ENCODE measurements at places on chromosomes 5 and 9. TPM values are rescaled to one million over a fixed set of nuclear protein-coding genes. Genes with fewer than 3 reads are reported as not detected.

DNA sequence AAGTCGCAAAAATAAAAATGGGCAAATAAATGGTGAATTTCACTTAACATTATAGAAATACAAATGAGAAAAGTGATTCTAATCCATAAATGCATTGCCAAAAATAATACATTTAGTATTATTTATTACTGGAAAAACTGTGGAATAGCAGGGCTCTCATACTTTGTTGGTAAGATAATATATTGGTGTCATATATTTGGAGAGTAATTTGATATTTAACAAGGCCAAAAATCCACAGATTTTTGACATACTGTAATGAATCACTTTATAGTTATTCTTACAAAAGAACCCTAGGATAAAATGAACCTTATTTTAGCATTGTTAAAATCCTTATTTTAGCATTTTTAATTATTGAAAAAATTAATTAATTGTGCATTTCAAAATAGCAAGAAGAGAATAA, 397.2 kb upstream of the DAB2 start:
- no peaks in the 10 kb centered on the region for H3K4me1 ChIP-seq
- H3K27ac ChIP-seq = no peak overlapping the region
- DNase-seq = no peak
- no peaks in the 10 kb centered on the region for H3K36me3 ChIP-seq
- H3K27me3 ChIP-seq = no peaks in the 10 kb centered on the region
- H3K4me3 ChIP-seq = no peak overlapping the region

DNA sequence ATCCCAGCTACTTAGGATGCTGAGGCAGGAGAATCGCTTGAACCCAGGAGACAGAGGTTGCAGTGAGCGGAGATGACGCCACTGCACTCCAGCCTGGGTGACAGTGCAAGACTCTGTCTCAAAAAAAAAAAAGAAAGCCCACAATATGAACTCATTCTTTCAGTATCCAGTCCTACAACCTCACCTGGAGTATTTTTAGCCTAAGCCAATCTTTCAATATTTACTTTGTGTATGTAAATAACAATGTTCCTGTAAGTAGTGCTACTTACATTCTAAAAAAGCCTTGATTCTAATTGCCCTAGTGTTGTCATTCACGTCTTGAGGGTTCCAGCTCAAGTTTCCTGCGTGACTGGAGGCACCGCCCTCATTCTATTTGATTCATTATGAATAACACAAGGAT, 62.0 kb downstream of the BHMT start:
- no peaks in the 10 kb centered on the region for H3K36me3 ChIP-seq
- no peaks in the 10 kb centered on the region for H3K4me1 ChIP-seq
- DNase-seq = no peak
- H3K27ac ChIP-seq = no peak overlapping the region
- no peaks in the 10 kb centered on the region for H3K27me3 ChIP-seq

- DNase-seq = no peak
- no peak overlapping the region for H3K27ac ChIP-seq
- H3K36me3 ChIP-seq = no peaks in the 10 kb centered on the region
- H3K4me3 ChIP-seq = no peak overlapping the region
- H3K4me1 ChIP-seq = no peaks in the 10 kb centered on the region
Measured at GRCh38 chr5:173494446-173494845, 122.0 kb downstream of the BOD1 start.

DNA sequence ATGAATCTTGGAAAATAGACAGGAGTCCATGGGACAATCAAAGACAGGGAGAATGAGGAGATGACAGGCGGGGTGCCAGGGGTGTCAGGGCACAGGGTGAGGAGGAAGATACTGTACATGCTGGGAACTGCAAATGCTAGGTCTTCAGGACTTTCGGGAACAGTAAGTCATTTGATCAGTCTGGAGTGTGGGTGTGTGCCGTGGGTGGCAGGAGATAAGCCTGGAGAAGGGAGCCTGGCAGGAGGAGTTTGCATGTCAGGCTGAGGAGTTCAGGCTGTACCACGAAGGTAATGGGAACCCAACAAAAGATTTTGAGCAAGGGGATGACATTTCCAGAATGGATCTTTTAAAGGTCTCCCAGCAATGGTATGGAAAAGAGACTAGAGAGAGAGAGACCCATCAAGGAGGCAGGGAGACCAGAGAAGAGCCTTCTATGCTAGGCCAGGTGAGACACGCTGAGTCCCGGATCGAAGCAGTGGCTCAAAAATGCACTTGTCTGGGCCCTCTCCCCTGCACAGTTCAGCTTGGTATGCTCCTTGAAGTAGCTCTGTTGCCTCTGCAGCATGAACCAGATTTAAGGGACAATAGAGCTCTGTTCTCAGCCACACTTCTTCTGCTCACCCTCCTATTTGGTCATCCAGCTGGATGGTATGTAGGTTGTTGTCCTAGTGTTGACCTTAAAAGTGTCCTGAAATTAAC, 77.0 kb upstream of the FER start:
- H3K4me3 ChIP-seq = no peak overlapping the region
- H3K36me3 ChIP-seq = no peaks in the 10 kb centered on the region
- DNase-seq = no peak
- H3K27me3 ChIP-seq = no peaks in the 10 kb centered on the region
- H3K4me1 ChIP-seq = no peaks in the 10 kb centered on the region

DNA sequence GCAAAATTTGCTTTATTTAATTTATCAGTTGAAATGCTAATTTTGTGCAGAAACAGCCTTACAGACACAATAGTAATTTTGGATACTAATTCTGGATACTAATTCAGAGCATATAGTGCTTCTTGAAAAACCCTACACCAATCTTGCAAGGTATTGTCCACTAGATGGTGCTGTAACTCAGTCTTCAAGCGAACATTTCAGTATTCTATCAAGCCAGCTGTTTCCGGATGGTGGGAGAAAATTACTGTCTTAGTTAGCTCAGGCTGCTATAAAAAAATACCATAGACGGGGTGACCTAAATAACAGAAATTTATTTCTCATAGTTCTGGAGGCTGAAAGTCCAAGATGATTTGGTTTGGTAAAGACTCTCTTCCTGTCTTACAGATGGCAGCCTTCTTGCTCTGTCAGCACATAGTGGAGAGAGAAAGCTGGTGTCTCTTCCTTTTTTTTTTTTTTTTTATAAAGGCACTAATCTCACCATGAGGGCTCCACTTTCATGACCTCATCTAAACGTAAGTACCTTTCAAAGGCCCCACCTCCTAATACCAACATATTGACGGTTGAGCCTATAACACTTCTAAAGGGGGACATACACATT, 1306.5 kb upstream of the CDH9 start:
- H3K27ac ChIP-seq = no peak overlapping the region
- no peak for DNase-seq
- no peaks in the 10 kb centered on the region for H3K36me3 ChIP-seq
- no peak overlapping the region for H3K4me3 ChIP-seq

- no peak for DNase-seq
- peaks cover 36% of the 10 kb centered on the region for H3K36me3 ChIP-seq
- H3K27ac ChIP-seq = no peak overlapping the region
- H3K4me3 ChIP-seq = no peak overlapping the region
- no peaks in the 10 kb centered on the region for H3K4me1 ChIP-seq
Measured at GRCh38 chr5:157352756-157353340, 86.9 kb downstream of the CYFIP2 start.

GRCh38 chr9:120151806-120152205, 428.2 kb downstream of the CDK5RAP2 start:
- no peaks in the 10 kb centered on the region for H3K27me3 ChIP-seq
- no peak overlapping the region for H3K4me3 ChIP-seq
- no peak overlapping the region for H3K27ac ChIP-seq
- DNase-seq = no peak

GRCh38 chr5:58255970-58256369, 203.9 kb downstream of the PLK2 start:
- no peak for DNase-seq
- no peak overlapping the region for H3K27ac ChIP-seq
- H3K4me3 ChIP-seq = no peak overlapping the region
- H3K4me1 ChIP-seq = no peaks in the 10 kb centered on the region
- no peaks in the 10 kb centered on the region for H3K36me3 ChIP-seq

GRCh38 chr5:113524927-113525326, 11.4 kb downstream of the YTHDC2 start:
- H3K4me3 ChIP-seq = no peak overlapping the region
- H3K4me1 ChIP-seq = peaks cover 17% of the 10 kb centered on the region
- no peak overlapping the region for H3K27ac ChIP-seq
- H3K27me3 ChIP-seq = no peaks in the 10 kb centered on the region
- H3K36me3 ChIP-seq = peaks cover 7% of the 10 kb centered on the region

- peaks cover 54% of the 10 kb centered on the region for H3K4me1 ChIP-seq
- peaks cover 17% of the 10 kb centered on the region for H3K36me3 ChIP-seq
- H3K27ac ChIP-seq = peak overlapping the region; percentile 92
Measured at GRCh38 chr9:2018764-2019558, 3.8 kb downstream of the SMARCA2 start.

DNA sequence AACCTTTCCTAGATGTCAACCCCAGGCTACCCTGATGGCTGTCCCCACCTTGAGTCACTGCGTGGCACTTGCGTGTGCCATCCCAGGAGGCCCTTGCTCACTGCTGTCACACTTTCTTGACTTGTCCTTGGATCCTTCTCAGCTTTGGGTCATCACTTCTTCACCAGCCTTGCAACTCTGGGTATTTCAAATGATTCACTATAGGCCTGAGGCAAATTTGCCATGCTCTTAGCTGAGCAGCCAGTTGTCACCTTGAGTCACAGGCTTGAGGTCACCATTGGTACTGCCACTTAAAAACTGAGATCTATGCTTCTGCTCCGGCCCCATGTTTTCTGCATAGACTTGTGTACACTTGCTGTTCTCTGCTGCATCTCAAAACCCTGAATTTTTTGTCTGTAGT, 84.7 kb downstream of the BASP1 start:
- no peak for DNase-seq
- H3K4me1 ChIP-seq = no peaks in the 10 kb centered on the region
- H3K27me3 ChIP-seq = no peaks in the 10 kb centered on the region
- H3K4me3 ChIP-seq = no peak overlapping the region

DNA sequence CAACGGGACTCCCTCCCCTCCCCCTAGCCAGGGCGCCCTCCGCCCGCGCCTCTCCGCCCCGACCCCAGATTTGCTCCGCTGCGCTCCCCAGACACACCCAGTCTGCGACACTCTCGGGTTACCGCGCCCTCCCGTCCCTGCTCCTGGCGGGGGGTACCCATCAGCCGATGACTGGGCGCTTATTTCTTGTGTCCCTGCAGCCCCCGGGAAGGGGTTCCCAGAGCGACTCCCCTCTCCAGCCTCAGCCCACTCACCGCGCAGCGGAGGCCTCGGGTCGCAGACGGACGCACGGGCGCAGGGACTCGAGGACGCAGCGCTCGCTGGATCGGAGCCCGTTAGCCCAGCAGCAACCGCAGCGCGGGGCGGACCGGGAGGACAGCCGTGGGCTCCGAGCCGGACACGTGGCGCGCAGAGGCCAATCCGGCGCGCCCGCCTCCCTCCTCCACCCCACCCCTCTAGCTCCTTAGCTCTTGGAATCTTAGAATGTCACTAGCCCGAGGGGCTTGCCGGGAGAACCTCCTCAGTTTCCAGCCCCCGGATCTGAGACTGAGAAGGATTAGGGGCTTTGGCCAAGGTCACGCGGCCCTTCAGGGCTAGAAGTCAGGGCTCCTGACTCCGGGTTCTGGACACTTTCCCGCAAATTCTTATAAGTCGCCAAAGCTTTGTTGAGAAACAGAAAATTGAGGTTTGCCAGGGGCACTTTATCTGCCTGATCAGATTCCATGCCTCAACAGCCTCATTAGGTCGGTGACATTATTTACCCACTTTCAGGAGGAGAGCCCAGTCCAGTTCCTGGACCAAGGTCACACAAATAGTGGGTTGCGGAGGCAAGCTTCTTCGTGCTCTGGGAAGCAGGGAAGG, at the start of gene ANXA6:
Gene ANXA6 (minus strand): TSS at position 354 of the 861 bp plus-strand sequence. CDS start 9,878 bp downstream, outside the sequence.
- H3K4me3 ChIP-seq = peak within 1 kb of the TSS; percentile 85
- no peaks in the 10 kb centered on the region for H3K27me3 ChIP-seq
- DNase-seq = peak; percentile 51
- H3K4me1 ChIP-seq = peaks cover 36% of the 10 kb centered on the region
- H3K27ac ChIP-seq = peak within 1 kb of the TSS; percentile 92

- peaks cover 68% of the 10 kb centered on the region for H3K36me3 ChIP-seq
- DNase-seq = no peak
- H3K27ac ChIP-seq = no peak overlapping the region
- H3K4me3 ChIP-seq = no peak overlapping the region
Measured at GRCh38 chr9:92035687-92036410, 79.4 kb downstream of the SPTLC1 start.

GRCh38 chr5:17925276-17925675, 291.0 kb downstream of the TAF11L14 start:
- H3K4me3 ChIP-seq = no peak overlapping the region
- no peak for DNase-seq
- no peaks in the 10 kb centered on the region for H3K4me1 ChIP-seq
- H3K27me3 ChIP-seq = no peaks in the 10 kb centered on the region

GDF9 gene
- total RNA-seq = 1.7 TPM

TEK gene
- total RNA-seq = not detected

FGF18 gene
- 0.24 TPM for total RNA-seq

PCDHAC1 gene
- total RNA-seq = not detected

SPINK6 gene
- not detected for total RNA-seq

POLR3G gene
- 1.5 TPM for total RNA-seq

CATSPER3 gene
- 1.5 TPM for total RNA-seq

LRRC70 gene
- 1.4 TPM for total RNA-seq
